ENCODE measurements at places on chromosomes 1 and 21.

DNA sequence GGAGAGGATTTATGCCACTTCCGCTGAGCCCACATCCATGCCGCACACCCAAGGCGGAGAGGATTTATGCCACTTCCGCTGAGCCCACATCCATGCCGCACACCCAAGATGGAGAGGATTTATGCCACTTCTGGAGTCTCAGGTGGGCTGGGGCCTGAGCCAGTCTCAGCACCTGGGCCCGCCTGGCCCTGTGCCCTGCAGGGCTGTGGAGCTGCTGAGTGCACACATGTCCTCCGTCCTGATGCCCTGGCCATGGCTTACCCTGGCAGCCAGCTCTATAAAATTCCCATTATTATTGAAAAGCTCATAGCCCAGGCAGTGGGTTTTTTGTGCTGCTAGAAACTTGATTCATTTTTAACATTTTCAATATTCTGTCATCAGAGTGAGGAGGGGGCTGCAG lies 89.8 kb upstream of the TMEM51 start:
- no peak for DNase-seq

DNA sequence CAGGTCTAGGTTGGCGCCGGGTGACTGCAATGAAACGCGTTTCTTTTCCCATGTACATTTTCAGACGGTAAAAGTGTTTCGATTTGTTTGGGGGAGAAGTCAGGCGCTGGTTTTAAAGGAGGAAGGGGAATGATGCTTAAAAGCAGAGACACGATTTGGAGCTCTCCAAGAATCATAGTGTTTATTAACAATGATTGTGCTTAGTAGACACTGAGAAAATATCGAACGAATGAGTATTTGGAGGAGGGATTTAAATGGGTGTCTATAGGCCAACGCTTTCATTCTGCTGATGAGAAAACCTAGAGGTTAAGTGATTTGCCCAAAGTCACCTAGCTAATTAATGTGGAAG lies 36.9 kb upstream of the JAK1 start:
- DNase-seq, result no peak

DNA sequence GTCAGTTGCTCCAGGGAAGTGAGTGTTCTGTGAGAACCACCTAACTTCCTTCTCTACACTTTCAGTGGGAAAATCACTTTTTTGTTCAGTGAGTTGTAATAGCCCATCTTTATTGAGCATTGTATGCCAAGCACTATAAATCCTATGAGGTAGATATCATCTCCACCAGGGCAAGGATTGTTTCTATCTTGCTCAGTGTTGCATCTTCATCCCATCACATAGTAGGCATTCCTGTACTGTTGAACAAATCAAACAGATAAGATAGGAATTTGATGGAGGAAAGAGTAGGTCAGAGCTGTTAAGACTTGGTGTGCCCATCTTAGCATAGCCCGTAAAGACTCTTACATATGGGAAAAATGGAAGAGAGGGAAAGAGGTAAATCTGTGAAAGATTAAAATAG lies 2.9 kb upstream of the PIGV start:
- DNase-seq, result no peak

GRCh38 chr1:202285908-202286307 lies 55.8 kb downstream of the UBE2T start:
- DNase-seq, result no peak

DNA sequence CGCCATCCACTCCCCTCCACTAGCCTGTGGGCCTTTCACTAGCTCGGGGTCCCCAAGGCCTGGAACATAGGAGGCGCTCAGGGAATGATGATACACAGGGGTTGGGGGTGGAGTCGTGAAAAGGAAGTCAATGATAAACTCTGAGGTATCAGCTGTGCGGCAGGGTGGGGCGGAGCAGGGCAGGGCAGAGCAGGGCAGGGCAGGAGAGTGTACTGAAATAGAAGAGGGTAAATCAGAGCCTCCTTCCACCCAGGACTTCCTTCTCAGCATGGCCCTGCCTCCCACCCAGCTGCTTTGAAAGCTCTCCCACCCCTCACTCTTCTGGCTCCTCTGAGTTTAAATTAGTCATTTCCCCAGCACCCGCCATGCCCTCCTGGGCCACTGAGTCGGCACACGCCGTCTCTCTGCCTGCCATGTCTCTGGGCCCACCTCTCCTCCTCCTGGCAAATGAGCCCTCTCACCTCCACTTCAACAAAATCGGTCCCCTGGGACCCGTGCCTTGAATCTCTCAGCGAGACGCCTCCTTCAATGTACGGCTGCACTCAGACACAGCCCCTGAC lies 16.9 kb downstream of the CAPZB start:
- DNase-seq, result peak; percentile 57

DNA sequence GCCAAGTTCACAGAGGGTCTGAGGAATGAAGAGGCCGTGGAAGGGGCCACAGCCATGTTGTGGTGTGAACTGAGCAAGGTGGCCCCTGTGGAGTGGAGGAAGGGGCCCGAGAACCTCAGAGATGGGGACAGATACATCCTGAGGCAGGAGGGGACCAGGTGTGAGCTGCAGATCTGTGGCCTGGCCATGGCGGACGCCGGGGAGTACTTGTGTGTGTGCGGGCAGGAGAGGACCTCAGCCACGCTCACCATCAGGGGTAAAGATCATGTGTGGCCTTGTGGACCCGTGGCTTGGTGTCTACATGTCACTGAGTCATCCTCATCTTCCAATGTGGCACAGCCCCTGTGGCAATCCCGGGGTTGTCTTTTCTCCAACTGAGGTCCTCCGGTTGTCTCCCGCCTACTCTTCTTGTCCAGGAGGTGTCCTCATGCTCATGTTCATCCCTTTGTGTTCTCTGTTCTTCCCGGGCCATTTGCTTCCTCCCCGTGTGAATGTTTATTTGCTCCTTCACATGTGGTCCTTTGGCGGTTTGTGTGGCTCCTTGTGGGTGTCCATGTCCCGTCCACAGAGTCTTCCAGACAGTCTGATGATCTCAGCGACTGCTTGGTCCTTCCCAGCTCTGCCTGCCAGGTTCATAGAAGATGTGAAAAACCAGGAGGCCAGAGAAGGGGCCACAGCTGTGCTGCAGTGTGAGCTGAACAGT lies 84.2 kb downstream of the OBSCN start:
- DNase-seq, result no peak

- DNase-seq, result no peak
Observed at GRCh38 chr21:33261635-33262034, 4.5 kb upstream of the IL10RB start.

DNA sequence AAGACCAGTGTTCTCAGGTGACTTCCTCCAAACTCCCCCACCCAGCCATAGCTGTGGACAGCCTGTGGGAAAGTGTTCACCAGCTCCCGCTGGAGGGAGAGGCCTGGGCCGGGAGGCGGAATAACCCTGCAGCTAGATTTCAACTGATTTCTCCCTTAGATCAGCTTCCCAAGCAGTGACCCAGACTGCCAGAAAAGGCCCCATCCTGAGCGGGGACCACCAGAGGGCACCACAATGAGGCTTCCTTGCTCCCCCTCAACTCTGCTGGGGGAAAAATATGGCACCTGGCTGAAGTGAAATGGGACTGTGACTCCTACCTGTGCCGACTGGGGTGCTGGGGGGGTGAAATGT lies 50.8 kb downstream of the RHBG start:
- DNase-seq, result no peak

DNA sequence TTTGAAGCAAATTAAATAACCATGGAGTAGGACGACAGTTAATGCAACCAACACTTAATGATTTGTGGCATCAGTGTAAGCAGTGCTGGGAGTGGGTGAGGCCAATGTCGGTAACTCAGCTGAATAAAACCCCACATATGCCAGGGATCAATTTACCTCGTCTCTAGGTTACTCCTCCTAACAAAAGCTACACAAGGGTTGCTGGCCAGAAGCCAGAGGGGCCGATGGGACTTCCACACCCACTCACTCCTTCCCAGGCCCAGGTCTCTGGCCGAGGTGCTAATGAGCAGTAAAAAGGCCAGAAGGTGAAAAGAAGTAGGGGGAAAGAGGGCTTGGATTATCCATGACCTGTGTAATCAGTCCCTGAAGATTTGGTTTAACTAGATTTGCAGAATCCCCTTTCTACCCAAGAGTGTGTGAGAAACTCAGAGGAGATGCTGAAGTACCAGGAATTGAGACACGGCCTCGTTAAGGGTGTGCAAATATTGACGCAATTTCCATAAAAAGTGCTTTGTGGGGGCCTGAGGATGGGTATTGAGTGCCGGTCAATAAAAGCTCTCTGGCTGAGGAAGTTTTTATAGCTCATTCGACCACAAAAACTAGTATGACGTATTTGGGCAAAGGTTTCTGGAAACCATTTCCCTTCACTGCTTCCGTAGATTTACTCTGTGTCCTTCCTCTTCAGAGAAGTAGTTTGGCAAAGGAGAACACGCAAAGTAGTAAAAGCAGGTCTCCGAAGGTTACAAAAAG lies 145.5 kb downstream of the TBX15 start:
- no peak for DNase-seq

GRCh38 chr1:168514455-168514854 lies 29.3 kb downstream of the XCL2 start:
- no peak for DNase-seq

DNA sequence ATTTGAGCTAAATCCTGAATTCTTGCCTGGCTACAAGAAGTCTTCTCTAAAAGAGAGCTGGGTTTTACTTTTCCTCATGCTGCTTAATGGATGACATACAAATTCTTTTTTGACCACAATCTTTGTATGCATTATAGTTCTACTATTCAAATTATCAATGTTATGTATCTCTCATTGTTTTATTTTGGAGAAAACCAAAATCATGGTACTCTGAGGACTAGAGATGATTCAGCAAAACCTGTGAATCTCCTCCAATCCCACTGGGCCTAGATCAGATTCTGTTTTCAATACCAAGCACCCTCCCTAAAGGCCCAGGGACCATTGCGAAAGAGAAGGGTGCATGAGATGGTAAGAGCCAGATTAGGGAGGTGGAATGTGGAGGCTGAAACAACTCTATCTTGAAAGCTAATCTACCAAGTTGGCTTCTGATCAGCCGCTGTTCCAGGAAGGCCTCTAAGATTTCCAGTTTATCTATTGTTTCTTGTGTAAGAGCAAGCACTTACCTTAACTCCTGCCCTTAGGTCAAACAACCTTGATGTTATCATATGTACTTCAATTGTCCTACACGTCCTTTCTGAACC lies 547.2 kb downstream of the PLPP3 start:
- DNase-seq, result no peak

DNA sequence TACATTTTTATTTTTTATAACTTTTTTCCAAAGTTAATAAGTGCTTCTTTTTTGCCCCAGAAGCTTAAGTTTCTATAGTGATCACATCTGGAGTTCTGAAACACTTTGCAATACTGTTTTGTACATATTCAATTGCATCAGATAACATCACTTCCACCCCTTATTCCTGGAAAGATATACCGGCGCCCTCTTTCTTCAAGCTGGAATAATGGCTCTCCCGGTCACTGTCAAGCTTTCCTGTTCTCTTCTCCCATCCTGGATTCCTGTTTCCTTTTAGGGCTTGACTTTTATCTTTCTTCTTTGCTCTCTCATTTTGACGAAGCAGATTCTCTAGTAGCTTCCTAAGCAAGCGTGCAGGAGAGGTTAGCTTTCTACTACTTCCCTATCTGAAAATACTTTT lies 1866.8 kb downstream of the MRPL39 start:
- no peak for DNase-seq

DNA sequence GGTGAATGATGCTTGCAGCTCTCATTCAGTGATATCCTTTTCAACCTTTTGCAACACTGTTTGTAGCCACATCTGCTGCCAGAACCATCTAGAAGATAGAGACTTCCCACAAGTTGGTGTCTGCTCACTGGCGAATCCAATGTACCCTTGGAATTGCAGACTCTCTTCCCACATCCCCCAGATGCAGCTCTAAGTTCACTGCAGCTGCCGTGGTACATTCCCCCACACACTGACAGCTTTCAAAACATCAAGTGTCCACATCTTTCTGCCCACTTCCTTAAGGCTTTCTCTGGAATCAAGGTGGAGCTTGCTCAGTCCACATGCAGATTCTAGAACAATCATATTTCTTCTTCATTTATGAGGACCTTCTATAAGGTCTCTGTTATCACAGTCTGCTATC lies 99.2 kb downstream of the PLPPR4 start:
- no peak for DNase-seq

GRCh38 chr1:237098541-237098940 lies 56.6 kb downstream of the RYR2 start:
- no peak for DNase-seq

GRCh38 chr21:45768011-45768739 lies 124.7 kb downstream of the PCBP3 start:
- no peak for DNase-seq

DNA sequence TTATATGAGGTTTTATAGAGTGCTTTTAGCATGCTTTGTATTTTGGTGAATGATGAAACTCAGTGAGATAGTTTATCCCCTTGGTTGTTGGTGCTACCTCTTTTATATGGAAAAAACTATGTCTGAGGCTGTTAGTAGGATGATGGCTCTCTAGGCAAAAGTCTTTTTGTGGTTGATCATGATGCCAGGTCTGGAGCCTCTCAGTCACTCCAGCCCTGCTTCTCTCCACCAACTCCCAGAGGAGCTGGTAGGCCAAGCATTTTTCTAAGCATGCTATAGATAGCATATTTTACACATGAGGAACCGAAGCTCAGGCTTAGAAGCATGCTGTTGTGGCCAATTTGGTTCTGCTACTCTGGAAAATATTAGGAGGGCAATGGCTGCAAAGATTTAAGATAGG lies 82.2 kb downstream of the FMN2 start:
- DNase-seq, result no peak

GRCh38 chr1:209490013-209490412 lies 93.5 kb upstream of the CAMK1G start:
- no peak for DNase-seq

DNA sequence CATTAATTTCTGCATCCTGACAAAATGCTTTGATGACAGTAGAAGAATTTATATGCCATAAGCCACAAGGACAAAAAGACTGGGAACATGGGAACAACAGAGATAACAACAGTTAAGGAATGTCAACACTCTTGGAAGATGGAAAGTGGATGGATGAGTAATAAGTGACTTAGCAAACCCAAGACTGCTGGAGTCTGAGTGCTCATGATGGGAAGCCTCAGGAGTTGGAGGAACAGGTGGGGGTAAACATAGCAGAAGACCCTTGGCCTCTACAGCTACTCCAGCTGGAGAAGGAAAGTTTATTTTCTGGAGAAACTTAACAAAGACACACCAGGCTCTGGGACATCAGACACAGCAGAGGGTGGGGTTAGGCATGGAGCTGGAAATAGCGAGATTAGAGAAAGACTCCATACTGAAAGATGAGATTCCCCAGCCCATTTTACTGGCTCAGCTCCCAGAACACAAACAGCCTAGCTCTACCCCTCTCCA lies 13.6 kb downstream of the G0S2 start:
- DNase-seq, result no peak

DNA sequence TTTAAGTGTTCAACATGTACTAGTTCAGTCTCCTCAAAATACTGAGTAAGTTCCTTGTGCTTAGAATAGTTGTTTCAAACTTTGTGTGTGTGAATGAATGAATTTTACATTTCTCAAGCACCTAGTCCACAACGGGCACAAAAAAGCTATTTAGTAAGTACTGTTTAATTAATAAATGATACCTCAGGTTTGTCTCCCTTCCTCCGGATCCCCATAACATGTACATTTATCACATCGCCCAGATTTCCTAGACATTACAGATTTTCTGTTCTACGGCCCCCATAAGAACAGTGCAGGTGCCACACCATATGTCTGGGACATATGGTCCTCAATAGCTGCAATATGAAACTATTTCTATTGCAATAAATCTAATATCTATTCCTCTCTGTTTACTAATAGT lies 1.3 kb upstream of the TTF2 start:
- no peak for DNase-seq

- DNase-seq, result no peak
Observed at GRCh38 chr21:27419153-27419552, 452.3 kb upstream of the ADAMTS5 start.
